Mesenteric fat pad (tissue), 1 donor: ENCODE measurements at places on chromosomes 4 and X. TPM values are rescaled to one million over a fixed set of nuclear protein-coding genes. Genes with fewer than 3 reads are reported as not detected.

GRCh38 chr4:89720981-89721380 lies 116.0 kb downstream of the SNCA start:
- no peak for DNase-seq

- DNase-seq: no peak
These were observed 17.3 kb downstream of the LRPAP1 start for GRCh38 chr4:3514806-3515501.

MAMLD1 gene
- total RNA-seq: 11.2 TPM

CXorf49 gene
- total RNA-seq: not detected

GRCh38 chr4:24720436-24720835 lies 74.9 kb upstream of the SOD3 start:
- DNase-seq: no peak

- no peak for DNase-seq
These were observed 172.7 kb upstream of the FRG1 start for GRCh38 chr4:189767941-189768340.

APLN gene
- total RNA-seq: 5.6 TPM

DNA sequence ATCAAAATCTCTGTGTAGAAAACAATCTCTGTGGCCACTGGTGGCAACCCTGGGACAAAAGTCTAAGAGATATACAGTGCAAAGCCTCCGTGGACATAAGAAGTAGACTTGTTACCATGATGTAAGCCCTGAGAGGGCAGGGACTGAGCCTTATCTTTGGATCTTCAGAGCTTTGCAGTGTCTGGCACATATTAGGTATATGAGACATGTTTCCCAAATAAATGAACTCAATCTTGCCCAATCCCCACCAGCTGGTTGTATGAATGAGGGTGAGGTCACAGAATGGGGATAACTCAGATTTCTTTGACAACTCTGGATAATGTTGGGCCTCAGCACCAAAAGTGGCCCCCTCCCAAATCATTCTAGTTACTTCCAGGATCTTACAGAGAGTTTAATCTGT lies 511.4 kb upstream of the DIPK2B start:
- DNase-seq: no peak

DNA sequence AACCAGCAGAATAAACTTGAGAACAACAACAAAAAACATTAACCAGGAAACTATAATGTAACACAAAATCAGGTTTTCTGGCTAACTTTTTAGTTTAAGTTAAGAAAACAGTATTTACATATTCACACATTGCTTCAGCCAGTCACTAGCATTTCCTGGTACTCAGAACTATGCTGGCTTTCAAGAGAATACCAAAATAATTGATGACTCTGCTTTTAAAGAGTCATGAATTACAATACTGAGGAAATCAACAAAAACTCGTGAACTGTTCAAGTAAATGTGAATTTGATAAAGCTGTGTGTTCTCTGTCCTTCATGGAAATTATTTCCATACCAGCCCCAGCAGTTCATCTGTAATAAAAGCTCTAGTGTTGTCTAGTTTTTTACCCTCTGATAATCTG lies 27.4 kb downstream of the PRSS12 start:
- no peak for DNase-seq

GRCh38 chrX:9628779-9629493 lies 136.7 kb downstream of the GPR143 start:
- no peak for DNase-seq

- DNase-seq: no peak
These were observed 136.1 kb downstream of the SNCA start for GRCh38 chr4:89700766-89701423.

DNA sequence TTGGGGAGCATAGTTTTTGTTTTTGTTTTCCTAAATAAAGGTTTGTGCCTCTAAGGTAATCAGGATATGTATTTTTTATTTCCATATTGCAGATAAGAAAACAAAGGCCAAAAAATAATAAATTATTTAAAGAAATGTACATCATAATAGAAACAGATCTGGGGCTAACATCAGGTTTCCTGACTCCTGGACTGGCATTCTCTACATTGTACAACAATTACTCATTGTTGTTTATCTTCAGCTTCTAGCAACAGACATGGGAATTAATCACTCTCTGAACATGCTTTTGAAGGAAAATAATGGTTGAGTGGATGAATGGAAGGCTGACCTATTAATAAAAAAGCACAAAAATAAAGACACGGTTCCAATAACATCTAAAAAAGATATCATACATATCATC lies 146.2 kb downstream of the KCNIP4 start:
- no peak for DNase-seq

DCAF12L1 gene
- not detected for total RNA-seq

- DNase-seq: no peak
These were observed 3.0 kb upstream of the APBB2 start for GRCh38 chr4:41217374-41217773.

GAGE12J gene
- total RNA-seq: not detected

GRCh38 chr4:140044337-140044902 lies 109.6 kb downstream of the MAML3 start:
- no peak for DNase-seq

GRCh38 chr4:78568640-78569305 lies 17.2 kb downstream of the ANXA3 start:
- no peak for DNase-seq

DNA sequence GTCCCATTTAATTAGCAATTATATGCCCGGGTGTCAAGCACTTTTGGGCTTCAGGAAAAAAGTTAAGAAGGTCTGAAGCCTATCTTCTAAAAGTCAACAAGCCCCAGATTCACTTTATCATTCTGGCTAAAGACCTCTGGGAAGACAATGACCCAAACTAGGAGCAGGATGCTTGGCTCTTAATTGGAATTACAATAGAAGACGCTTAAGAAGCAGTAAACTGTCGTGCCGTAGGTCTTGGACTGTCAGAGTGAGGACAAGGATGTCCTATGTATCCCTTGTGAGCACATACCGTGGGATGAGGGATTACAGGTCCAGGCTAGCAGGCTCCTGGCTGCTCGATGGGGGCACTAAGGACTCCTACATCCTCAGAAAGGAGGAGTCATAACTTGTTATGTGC lies 3.2 kb upstream of the ARHGAP36 start:
- no peak for DNase-seq

GRCh38 chrX:15913146-15913545 lies 58.5 kb upstream of the AP1S2 start:
- no peak for DNase-seq

DNA sequence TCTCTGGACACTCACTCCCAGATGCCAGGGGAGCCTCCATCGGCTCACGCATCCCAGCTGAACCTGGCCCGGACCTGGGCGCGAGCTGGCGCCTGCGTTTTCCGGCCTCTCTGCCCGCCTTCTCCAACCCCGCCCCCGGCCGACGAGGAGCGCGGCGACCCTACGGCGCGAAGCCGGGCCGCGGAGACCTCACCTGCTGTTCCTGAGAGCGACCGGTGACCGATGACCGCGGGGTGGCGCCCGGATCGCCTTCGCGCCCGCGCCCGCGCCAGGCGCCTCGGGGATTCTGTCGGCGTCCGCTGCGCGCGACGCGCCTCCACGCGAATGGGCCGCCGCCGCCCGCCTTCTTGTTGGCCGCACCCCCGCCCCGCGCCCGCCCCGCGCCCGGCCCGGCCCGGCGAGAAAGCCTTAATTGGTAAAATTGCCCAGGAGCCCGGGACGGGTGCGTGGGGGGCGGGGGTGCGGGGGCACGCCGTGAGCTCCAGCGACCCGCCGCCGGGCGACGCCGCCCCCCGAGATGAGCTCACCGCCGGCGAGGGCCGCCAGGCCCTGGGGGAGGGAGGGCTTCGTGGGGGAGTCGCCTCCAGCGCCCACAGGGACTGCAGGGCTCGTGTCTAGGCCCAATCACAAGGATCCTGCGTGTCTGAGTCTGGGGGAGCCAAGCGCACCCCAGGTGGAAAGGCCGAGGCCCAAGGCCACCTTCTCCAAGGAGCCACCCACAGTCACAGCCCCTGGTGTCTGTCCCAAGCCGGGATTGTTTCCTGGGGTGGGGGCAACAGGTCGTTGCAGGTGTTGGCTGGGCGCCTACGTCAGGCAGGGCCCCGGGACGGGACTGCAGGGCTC lies at the start of gene FLNA:
TSS of gene FLNA (minus strand) at position 322 of the 843 bp plus-strand sequence. CDS start 3,389 bp downstream, outside the sequence.
- no peak for DNase-seq

DNA sequence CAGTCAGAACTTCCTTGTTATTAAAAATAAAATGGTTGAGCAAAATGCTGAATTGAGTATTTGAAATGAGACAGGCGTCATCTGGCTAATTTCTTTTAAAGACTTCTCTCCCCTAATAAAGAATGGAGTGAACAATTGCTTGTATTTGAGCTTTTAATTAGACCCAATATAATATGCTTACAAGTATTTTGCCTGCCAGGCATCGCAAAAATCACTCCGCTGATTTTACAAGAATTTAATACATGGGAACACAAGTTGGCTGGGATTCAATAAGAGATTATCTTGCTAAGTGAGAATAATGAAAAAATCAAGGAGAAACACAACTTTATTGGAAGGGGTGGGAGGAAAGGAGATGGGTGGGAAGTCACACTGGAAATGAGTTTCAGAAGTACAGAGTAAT lies 52.3 kb downstream of the KLF3 start:
- DNase-seq: no peak

MAGEA2 gene
- not detected for total RNA-seq

GRCh38 chr4:146647615-146648460 lies 9.1 kb downstream of the POU4F2 start:
- DNase-seq: no peak

GRCh38 chr4:126705266-126705665 lies 927.5 kb upstream of the INTU start:
- no peak for DNase-seq

SULT1E1 gene
- not detected for total RNA-seq

- DNase-seq: no peak
These were observed 2320.1 kb downstream of the ARAP2 start for GRCh38 chr4:33924239-33924638.

XAGE1A gene
- total RNA-seq: not detected

GRCh38 chr4:129788486-129788885 lies 692.5 kb downstream of the C4orf33 start:
- DNase-seq: no peak

GRCh38 chr4:147550626-147551246 lies 66.5 kb upstream of the TMEM184C start:
- no peak for DNase-seq

DNA sequence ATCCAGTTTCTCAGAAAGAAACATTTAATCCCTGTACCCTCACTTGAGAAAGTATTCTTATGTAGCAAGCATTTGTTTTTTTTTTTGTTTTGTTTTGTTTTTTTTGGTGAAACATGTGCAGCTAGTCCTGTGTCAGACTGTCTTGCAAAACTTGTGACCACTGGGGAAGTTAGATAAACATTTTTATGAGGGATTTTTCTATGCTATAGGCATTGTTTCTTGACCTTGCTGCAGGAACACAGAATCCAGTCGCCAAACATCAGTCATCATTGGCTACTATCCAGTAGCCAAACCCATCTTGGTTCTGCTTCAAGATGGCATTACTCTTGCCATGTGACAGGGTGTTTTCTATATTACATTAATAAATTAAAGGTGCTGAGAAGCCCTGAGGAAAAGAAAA lies 7.7 kb upstream of the MAPK10 start:
- no peak for DNase-seq

MAGED4B gene
- total RNA-seq: 7.0 TPM

DNA sequence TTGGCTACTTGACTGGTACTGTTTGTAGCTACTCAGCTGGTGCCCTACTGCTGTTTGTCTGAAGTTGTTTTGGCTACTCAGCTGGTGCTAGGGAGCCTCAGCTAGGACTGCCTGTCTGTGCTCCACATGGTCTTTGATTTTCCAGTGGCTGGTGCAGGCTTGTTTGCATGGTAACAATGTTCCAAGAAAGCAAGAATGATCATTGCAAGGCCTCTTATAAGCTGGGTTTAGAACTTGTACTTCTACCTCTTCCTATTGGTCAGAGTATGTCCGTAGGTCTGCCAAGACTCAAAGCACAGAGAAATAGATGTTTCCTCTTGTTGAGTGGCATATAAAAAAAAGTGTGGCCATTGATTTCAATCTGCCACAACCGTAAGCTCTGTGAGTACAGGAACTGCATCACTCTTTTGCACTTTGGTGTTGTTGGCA lies 17.6 kb downstream of the NFKB1 start:
- no peak for DNase-seq

MTNR1A gene
- total RNA-seq: not detected

REELD1 gene
- 0.29 TPM for total RNA-seq

DNA sequence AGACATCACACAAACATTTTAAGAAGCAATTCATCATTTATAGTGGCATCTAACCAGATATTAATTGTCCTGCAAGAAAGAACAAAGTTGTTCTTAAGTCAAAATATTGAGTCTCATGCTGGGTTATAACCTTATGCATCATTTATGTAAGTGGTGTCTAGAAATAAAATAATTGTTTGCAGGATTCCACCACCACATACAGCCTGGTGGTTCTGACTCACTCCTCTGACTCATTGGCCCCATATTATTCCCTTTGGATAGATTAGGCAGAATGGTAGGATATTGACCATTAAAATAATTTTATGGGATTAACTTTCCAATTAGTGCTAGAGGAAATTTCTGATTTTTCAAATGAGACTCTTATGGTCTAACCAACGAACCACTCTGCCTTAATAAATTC lies 384.5 kb downstream of the GRXCR1 start:
- DNase-seq: no peak

GRCh38 chr4:140284456-140284855 lies 89.0 kb upstream of the SCOC start:
- no peak for DNase-seq

YIPF7 gene
- not detected for total RNA-seq

DRD5 gene
- total RNA-seq: not detected

DNA sequence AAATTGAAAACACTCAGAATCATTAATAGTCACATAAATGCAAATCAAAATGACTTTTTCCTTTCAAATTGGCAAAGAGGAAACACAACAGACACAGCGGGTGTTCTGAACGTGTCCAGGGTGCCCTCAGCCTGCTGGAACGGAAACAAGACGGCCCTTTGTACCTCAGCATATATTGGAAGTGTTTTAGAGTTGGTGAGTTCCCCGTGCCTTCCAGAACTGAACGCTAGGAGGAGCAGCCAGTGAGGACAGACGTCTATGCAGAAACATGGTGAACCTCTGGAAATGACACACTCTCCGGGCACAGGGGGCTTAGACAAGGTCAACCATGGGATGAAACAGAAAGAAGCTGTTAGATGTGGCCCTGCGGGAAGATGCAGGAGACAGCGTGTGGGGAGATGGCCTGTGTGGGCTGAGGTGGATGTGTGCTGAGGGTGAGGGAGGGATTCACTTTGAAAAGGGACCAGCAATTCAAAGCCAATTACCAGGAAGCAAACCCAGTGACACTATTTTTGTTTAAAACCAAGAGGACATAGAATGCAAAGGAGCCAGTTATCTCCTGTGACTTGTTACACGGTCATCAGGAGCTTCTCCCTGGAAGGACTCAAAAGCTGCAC lies 40.4 kb downstream of the RNF212 start:
- DNase-seq: no peak

- DNase-seq: no peak
These were observed 32.0 kb upstream of the AMELX start for GRCh38 chrX:11261260-11261659.

- DNase-seq: no peak
These were observed 71.1 kb downstream of the NSG1 start for GRCh38 chr4:4457803-4458553.

- DNase-seq: no peak
These were observed 83.9 kb upstream of the RAI2 start for GRCh38 chrX:17944833-17945497.
